ENCODE measurements at places on chromosomes 16 and 17.

DNA sequence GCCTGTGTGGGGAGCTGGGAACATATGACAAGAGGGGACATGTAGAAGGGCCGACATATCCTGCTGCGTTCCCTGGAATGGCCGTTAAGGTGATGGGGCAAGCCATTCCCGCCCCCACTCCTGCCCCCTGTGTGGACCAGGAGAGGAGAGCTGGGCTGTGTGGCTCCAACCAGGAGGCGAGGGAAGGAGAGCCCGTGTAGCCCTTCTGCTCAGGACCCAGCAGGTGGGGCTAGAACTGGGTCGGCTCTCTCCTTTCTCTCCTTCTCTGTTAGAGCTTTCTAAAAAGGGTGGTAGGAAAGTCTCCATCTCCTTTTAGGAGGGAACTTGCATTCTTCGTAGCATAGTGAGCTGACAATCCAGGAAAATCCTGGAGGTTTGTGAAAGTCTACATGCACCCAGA lies 12.8 kb downstream of the SPHK1 start:
- DNase-seq = no peak

DNA sequence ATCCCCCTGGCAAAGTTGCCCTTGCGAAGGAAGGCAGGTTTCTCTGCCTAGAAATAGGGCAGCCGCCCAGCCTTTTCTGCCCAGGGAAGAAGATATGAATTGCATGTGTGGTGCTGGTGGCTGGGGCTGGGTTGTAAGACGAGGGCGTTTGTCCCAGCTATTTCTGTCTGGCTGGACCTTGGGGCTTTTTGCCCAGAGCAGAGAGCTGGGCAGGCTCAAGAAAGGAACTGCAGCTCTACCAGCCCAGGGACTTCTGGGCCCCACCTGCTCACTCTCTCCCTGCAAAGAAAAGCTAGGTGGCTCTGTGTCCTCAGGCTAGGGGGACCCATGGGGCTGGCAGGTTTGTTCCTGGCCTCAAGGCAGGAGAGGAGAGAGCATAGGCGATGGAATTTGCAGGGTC lies 586 bp downstream of the CACNG1 start:
- DNase-seq = no peak

GRCh38 chr16:4015275-4016004 lies 100.8 kb downstream of the ADCY9 start:
- DNase-seq = no peak

DNA sequence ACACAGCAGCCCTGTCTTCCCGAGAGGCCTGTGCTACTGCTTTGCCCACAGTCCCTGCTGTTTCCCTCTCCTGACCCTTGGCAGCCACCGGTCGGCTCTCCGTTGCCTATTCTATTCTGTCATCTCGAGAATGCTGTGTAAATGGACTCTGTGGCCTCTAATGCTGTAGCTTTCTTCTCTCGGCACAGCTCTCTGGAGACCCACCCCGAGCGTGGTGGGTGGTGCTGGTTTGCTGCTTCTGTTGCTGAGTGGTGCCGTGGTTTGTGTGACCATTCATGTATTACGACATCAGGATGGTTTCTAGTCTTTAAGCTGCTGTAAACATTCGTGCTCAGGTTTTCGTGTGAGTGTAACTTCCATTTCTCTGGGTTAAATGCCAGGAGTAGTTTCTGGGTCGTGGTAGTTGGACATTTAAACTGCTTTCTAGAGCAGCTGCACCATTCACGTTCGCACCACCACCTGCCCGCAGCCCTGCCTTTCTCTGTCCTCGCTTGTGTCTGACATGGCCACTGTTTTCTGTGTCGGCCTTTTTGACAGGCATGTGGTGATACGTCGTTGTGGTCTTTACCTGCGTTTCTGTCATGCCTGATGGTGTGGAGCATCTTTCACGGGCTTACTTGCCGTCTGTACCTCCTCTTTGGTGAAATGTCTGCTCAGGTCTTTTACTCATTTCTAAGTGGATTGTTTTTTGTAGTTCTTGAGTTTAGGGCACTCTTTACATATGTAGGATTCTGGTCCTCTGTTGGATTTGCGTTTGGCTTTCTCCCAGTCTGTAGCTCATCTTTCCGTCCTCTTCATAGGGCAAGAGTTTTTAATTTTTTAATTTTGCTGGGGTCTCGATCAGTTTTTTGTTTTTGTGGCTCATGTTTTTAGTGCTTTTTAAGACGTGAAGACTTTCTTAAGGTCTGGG lies 47.7 kb upstream of the ZNF750 start:
- no peak for DNase-seq

DNA sequence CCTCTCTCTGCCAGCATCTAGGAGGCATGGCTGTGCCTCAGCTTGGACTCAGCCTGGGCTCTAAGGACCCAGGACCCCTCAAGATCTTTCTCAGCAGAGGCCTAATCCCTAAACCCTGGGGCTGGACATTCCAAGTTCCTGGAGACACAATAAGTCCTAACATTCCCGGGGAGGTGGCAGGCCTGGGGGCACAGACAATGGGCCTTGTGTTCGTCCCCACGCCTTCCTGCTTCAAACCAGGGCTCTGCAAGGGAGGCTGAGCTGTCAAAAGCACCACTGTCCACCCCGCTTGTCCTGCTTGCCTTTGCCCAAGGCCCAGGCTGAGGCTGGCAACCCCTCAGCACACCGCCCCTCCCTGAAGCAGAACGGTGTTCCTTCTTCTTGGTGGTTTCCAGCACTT lies 13.7 kb downstream of the SDK2 start:
- peak; percentile 58 for DNase-seq

- no peak for DNase-seq
Observed at GRCh38 chr16:81531419-81531821, 86.8 kb downstream of the CMIP start.

GRCh38 chr17:77229786-77230435 lies 89.1 kb downstream of the SEC14L1 start:
- no peak for DNase-seq

- DNase-seq = no peak
Observed at GRCh38 chr16:87854053-87854906, 15.0 kb downstream of the SLC7A5 start.

- no peak for DNase-seq
Observed at GRCh38 chr17:61000911-61001310, 323.3 kb downstream of the BCAS3 start.

DNA sequence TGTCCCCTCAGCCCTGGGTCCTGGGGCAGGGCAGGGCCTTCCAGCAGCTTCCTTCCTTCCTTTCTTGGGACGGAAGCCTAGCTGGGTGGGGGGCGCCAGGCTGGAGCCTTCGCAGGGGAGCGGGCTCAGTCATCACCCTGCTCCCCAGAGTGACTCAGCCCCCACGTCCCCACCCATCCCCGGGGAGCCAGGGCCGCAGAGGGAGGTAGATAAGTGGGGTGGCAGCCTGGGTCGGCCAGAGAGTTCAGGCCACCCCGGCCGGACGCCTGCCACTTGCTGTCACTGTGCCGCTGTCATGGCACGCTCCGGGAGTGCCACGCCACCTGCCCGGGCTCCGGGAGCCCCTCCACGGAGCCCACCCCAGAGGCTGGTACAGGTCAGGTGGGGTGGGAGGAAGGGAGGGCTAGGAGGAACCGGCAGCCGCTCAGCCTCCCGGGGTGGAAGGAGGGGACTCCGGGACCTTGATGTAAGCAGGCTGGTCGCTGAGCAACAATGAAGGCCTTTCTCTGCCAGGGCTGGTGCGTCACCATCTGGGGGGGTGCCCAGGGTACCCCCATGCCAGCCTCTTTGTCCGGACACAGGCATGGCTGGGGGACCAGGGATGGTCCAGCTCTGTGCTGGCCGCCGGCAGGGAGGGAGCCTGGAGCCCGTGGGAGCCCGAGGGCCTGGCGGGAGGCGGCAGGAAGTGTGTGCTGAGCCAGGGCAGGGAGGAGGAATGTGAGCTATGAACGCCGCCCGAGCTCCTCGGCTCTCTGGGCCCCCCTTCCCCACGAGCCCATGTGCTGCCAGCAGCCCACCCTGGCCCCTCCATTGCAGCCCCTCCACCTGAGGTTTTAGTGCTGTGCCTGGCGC lies 6.6 kb downstream of the NHERF2 start:
- DNase-seq = peak; percentile 94

DNA sequence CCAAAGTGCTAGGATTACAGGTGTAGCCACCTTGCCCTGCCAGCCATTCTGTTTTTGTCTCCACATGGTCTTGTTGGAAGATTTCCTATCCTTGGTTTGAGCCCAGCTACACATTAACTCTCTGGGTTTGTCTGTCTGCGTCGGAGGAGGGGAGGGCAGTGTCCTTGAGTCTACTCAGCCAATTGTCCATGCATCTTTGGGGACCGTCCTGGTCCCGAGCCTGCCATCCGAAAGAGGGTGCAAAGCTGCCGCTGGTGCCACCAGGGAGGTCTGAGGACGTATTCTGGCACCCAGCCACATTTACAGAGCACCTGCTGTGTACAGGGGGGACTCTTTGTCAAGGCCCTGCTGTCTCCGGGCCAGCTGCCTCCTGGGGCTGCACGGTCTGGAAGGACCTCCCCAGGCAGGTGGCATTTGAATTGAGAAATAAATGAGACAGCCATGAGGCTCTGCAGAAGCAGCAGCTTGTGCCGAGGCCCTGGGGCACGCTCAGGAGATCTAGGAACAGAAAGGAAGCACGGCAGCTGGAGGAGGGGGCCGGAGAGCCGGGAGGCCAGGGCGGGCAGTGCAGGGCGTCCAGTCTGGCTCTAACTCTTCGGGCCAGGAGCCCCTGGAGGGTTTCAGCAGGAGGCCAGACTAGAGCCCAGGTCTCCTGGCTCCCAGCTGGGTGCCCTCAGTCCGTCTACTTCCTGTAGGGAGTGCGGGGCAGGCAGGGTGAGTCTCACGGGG lies 1.5 kb downstream of the CYBA start:
- no peak for DNase-seq

GRCh38 chr17:7947651-7948050 lies 15.6 kb downstream of the CNTROB start:
- no peak for DNase-seq

DNA sequence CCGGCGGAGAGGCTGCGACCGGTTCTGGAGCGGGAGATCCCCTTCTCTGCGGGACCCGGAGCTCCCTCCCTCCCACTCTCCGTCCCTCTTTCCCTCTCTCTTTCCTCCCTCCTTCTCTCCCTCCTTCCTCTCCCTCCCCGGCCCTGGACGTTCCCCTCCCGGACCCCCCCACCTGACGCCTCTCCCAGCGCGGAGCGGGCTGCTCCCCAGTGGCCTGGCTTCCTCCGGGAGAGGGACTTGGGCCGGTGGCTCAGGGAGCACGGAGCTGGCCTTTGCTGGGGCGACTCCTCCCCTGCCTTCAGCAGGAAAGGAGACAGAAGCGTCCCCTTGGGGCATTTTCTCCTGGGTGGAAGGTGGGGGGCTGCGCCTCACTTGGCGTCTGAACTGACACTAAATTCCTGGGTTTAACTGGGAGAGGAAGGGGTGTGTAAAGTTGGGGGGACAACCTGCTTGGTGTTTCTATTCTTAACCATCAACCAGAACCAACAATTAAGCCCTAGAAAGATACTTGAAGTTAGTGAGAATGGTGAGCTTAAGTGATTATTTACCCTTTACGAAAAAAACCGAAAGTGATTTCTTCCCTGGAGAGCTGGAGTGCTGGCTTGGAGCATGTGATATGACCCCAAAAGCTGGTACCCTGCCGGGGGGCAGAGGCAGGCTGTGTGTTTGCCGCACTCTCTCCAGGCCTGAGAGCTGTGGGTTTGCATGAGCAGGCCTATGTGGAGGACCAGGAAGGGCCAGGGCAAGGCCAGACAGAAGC lies 775 bp downstream of the SPIRE2 start:
- DNase-seq = no peak

DNA sequence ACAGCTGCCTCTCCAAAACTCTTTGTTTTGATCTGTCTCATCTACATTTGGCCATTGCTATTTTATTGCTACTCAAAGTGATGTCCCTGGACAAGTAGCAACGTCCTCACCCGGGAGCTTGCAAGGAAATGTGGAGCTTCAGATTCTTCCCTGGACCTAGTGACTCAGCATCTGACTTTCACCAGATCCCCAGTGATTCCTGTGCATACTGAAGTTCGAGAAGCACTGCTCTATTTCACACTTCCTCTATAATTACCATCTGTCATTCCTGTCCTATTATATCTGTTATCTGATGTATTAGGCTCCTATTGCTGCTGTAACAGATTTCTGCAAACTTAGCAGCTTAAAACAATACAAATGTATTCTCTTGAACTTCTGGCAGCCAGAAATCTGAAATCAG lies 28.5 kb upstream of the VAT1L start:
- no peak for DNase-seq

- no peak for DNase-seq
Observed at GRCh38 chr16:83965444-83966152, 2.4 kb upstream of the NECAB2 start.

- DNase-seq = no peak
Observed at GRCh38 chr16:57020651-57021050, 31.3 kb downstream of the NLRC5 start.

All from dorsolateral prefrontal cortex (tissue), 122 donors.